ENCODE measurements at places on chromosomes 3 and 15. TPM values are rescaled to one million over a fixed set of nuclear protein-coding genes. Genes with fewer than 3 reads are reported as not detected.

Gene ERICH6
- polyA plus RNA-seq: not detected

- DNase-seq: no peak
These were observed 22.0 kb upstream of the HDC start for GRCh38 chr15:50287324-50288116.

DNA sequence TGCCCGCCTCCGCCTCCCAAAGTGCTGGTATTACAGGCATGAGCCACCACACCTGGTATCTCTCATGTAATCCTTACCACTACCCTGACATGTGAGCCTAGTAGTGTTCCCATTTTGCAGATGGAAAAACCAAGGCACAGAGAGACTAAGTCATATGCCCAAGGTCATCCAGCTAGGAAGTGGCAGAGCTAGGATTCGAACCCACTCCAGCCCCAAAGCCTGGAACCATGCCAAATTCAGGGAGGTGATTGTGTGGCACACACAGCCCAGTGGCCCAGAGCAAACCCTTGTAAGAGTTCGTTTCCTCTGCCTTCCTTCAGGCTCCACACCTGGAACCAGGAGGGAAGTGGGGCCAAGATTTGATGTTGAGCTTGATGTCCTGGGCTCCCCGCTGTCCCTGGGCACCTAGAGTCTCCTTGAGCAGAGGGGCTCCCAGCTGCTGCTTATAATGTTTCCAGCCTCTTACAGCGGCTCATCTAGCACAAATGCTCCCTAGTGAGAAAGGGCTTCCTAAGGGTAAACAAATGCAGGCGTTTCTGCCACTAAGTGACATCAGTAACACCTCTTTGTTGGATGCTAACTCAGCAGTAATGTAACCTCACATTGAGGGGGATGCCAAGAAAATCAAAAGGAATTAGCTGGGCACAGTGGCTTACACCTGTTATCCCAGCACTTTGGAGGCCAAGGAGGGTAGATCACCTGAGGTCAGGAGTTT is 3.6 kb downstream of the HAPLN3 start:
- no peak for DNase-seq

- DNase-seq: peak; percentile 88
These were observed 1.4 kb downstream of the DVL3 start for GRCh38 chr3:184156522-184156955.

- no peak for DNase-seq
These were observed 46.8 kb upstream of the NSMCE3 start for GRCh38 chr15:29316422-29316821.

Data from sigmoid colon (tissue), 7 donors.